AG09319 (cell line): ENCODE measurements at places on chromosomes 6 and 20.
A peak's percentile ranks its signal among the peaks of the same experiment; 100 is the strongest.

GRCh38 chr6:105740946-105741645 lies 338.2 kb upstream of the PREP start:
- DNase-seq, result peak; percentile 32

- DNase-seq, result no peak
Measured at GRCh38 chr20:10322073-10323012, 103.7 kb downstream of the SNAP25 start.

GRCh38 chr6:148157841-148158240 lies 184.8 kb upstream of the SASH1 start:
- DNase-seq, result no peak

DNA sequence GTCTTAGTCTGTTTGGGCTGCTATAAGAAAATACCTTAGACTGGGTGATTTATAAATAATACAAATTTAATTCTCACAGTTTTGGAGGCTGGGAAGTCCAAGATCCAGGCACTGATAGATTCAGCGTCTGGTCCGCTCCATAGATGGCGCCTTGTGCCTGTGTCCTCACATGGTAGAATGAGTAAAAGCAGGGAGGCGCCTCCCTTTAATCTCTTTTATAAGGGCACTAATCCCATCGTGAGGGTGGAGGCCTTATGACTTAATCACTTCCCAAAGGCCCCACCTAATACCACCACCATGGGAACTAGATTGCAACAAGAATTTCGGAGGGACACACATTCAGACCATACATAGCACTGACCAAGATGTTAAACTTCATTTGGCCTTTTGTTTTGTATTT lies 91.2 kb upstream of the TMEM181 start:
- no peak for DNase-seq

DNA sequence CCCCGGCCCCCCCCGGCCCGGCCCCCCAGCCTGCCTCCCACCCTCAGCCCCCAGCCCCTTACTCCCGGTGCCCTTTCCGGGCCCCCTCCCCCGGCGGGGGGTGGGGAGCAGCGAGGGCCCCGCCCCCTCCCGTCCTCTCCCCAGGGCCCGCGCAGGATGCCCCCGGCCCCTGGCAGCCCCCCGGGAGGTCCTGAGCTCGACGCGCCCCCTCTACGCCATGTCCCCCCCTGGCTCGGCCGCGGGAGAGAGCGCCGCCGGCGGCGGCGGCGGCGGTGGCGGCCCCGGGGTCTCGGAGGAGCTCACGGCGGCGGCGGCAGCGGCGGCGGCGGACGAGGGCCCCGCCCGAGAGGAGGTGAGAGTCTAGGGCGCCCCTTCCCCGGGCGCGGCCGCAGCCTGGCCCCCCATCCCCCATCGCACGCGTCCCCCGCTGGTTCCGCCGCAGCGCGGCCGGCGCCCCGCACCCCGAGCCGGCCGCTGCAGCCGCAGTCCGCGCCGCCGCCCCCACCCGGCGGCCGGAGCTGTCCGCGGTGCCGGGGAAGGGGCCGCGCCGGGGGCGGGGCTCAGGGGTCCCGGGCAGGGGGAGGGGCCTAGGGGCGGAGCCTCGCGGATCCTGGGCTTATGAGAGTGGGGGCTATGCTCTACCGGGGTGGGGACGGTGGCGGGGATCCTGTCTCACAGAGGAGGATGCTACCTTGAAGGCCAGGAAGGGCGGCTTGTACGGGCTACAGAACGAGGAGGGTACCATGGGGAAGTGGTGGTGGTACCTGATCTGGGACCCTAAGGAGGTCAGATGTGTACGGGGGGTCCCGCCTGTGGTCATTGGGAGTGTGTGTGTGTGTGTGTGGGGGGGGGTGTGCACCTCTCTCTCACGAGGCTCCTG lies 516 bp downstream of the TMEM151B start:
- no peak for DNase-seq

- DNase-seq, result no peak
Measured at GRCh38 chr6:94721459-94721858, 855.9 kb upstream of the MANEA start.

DNA sequence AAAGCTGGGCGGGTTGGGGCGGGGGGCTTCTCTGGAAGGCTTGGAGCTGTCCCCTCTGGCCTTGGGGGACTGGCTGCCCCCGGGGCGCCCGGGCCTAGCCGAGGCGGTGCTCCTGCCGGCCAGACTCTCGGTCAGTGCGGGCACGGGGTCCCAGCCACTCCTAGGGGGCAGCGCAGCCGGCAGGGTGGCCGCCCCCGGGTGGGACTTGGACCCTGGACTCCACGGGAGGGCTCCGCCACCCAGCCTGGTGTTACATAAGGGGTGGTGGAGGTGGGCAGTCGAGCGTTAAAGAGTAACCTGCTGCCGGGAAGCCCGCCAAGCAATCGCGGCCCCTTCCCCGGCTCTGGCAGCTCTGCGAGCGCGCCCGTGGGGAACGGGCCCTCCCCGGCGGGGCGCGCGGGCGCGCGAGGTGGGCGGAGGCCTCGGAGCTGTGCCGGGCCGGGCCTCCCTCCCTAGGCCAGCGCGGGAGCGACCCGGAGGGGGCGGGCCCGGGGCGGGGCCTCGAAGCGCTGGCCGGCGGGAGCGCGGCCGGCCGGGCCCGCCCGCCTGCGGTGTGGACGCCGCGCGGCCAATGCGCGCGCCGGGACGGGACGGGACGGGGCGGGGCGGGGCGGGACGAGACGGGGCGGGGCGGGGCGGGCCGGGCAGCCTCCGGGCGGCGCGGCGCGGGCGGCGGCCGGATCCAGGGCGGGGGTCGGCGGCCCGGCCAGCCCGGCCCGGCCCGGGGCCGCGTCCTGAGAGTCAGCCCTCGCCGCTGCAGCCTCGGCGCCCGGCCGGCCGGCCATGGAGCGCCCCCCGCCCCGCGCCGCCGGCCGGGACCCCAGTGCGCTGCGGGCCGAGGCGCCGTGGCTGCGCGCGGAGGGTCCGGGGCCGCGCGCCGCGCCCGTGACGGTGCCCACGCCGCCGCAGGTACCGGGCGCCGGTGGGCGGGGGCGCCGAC lies at the start of gene SLC2A4RG:
TSS of gene SLC2A4RG (plus strand) at position 647 of the 940 bp plus-strand sequence. CDS start at position 784, 137 bp downstream.
- peak; percentile 48 for DNase-seq
